ENCODE measurements at places on chromosomes 2 and 18.
A peak's percentile ranks its signal among the peaks of the same experiment; 100 is the strongest.

- DNase-seq: no peak
Measured at GRCh38 chr2:195092341-195092740, 564.7 kb upstream of the SLC39A10 start.

DNA sequence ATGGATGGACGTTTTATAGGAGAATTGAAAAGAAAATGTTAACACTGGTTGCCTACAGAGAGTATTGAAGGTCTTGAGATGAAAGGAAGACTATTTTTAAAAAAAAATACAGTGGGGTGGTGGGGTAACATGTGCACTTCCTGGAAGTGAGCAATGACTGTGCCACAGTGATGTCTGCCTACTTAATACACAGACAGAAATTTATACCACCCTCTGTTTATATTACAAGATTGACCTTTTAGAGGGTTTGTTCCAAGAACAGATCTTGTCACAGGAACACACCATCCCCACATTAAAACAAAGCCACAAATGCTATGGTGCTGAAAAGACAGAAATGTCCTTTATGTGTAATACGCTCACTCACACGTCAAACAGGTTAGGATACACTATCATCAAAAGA is 87.6 kb downstream of the THADA start:
- no peak for DNase-seq

GRCh38 chr2:168194784-168195522 is 52.4 kb downstream of the STK39 start:
- no peak for DNase-seq

- no peak for DNase-seq
Measured at GRCh38 chr2:108786008-108786353, 590 bp upstream of the CCDC138 start.

DNA sequence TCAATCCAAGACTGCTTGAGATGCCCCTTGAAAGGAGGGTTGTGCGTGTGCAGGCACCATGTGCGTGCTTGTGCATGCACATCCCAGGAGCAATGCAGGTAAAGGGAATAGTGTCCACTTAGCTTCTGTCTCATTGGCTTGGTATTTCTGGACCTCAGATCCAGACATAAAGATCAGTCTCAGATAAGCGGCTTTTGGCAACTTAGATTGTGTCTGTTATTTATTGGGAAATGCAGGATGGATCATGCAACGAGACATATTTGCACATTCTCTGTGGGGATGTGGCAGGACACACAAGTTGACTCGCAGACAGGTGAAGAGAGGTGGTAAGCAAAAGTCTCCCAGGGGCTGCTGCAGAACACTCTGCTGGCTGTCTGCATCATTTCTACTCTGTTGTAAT is 67.9 kb downstream of the SETBP1 start:
- no peak for DNase-seq

DNA sequence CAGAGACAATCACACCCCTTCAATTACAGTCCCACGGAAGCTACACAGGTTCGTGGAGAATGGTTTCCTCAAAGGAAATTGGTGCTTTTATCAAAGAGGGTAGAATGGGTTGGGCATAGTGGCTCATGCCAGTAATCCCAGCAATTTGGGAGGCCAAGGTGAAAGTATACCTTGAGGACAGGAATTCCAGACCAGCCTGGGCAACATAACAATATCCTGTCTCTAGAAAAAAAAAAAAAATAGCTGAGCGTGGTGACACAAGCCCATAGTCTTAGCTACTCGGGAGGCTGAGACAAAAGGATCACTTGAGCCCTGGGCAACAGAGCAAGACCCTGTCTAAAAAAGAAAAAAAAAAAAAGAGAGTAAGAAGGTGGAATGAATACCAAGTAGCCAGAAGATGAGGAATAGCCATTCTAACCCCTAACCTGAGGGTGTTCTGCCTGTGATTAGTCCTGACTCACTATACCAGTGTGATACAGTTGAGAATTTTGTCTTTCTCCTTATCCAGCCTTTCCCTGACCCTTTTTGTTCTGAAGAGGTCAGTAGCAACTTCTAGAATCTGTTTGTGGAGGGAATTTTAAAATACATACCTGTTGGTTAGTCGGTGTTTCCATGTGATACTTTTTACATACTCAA is 283.2 kb downstream of the MREG start:
- no peak for DNase-seq

GRCh38 chr18:46246101-46246500 is 141.9 kb downstream of the HAUS1 start:
- no peak for DNase-seq

- no peak for DNase-seq
Measured at GRCh38 chr2:236755278-236755840, 185.7 kb downstream of the ACKR3 start.

GRCh38 chr2:42819160-42819559 is 26.8 kb upstream of the HAAO start:
- DNase-seq: no peak

DNA sequence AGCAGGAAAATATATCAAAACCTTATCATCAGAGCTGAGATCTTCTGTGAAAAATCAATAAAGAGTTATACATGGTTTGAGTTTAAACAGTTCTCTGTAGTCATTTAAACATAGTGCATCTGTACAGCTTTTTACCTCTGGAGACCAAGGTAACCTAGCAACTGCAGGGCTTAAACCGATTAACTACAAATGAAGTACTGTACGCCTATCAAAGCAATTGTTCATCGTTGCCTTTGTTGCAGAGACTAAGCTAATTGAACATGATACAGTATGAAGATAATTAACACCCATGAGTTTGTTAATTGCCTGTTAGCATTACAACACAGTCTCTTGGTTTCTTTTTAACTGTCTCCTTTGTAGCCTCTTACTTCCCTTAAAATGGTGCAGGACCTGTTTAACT is 147.9 kb downstream of the LNPK start:
- DNase-seq: no peak

GRCh38 chr2:54429054-54429453 is 27.1 kb upstream of the SPTBN1 start:
- no peak for DNase-seq

DNA sequence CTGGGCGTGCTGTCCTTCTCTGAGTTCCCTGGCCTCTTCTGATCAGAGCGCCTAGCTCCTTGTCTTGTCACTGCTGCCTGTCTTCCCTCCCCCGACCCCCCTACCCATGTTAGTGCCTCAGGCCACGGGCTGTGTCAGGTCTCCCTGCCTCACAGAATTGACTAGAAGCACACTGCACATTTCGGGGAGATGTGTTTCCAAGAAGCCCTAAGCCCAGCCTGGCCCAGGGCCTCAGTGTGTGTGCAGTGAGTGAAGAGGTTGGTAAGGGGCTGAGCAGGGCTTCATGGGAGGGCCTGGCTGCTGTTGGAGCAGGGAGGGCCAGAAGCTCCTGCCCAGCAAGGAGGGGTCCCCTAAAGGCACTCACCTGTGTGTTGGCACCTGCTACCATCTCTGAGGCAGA is 13.1 kb downstream of the KCNF1 start:
- no peak for DNase-seq

DNA sequence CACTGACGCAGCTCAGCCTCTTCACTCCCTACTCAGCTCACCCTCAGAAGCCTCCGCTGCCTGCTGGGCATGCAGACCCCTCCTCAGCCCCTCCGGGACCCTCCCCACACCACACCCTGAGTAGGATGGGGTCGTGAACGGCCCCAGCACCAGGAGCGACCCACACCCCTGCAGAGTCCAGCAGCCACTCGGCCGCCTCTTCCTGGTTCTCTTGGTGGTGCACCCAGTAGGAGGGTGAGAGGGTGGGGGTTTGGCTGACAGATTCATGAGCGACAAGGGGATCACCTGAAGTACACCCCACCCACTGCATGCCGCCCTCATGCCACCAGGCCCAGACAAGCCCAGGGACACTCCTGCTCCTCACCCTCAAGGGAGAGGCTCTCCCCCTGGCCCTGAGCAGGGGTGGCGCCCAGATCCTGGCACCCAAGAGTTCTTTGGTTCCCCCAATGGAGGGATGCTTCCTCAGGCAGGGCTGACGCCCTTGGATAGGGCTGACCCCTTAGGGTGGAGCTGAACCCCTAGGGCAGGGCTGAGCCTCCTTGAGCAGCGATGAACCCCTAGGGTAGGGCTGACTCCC is 76.6 kb upstream of the GPC1 start:
- no peak for DNase-seq

DNA sequence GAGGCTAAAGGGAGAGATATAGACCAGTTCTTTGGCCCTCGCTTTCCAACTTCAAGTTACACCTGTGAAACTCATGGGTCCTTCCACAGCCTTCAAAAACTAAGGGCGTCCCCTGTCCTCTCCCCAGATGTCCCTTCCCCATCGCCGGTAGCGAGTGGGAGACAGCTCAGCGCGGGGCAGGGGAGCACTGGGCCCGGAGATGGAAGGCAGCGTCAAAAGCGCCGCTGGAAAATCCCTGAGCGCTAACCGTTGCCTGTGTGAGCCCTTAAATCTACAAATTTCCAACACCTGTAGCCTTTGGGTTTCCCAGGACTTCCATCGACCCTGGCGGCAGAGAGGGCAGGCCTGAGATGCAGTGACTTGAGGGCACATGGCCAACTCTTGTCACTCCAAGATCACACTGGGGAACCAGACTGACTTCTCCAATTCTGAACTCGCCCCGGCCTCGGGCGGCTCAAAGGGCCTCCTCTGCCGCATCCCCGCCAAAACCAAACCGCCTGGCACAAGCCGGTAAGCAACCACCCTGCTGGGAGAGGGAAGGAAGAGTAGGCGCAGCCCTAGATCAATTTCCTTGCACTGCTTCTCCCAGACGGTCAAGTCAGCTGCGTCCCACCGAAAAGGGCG is 879 bp upstream of the EPAS1 start:
- DNase-seq: no peak

DNA sequence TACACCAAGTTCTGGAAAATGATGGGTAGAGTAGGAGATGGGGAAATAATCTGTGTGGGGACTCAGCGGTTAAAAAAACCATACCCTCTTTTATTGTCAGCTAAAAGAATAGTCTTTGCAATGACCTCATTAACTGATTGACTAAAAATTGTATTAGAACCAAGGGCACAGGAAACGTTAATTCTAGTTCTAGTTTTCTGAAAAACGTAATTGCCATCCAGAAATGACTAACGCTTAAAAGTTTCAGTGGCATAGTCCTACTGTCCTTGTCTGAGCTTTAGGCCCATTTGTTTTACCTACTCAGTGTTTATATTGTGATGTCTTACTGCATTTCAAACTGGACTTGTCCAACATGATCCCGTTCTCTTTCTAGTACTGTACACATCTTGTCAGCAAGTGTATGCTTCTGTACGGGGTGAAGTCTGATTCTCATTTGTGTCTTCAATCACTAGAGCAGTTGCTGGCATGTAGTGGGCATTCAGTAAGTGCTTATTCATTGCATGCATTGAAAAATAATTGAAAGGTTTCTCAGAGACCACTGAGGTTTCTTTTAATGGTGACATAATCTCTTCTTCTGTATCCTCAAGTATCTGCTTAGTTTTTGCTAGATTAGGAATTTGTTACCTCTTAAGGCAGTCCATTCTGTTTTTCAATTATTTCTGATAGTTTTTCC is 81.5 kb downstream of the ZNF407 start:
- no peak for DNase-seq

DNA sequence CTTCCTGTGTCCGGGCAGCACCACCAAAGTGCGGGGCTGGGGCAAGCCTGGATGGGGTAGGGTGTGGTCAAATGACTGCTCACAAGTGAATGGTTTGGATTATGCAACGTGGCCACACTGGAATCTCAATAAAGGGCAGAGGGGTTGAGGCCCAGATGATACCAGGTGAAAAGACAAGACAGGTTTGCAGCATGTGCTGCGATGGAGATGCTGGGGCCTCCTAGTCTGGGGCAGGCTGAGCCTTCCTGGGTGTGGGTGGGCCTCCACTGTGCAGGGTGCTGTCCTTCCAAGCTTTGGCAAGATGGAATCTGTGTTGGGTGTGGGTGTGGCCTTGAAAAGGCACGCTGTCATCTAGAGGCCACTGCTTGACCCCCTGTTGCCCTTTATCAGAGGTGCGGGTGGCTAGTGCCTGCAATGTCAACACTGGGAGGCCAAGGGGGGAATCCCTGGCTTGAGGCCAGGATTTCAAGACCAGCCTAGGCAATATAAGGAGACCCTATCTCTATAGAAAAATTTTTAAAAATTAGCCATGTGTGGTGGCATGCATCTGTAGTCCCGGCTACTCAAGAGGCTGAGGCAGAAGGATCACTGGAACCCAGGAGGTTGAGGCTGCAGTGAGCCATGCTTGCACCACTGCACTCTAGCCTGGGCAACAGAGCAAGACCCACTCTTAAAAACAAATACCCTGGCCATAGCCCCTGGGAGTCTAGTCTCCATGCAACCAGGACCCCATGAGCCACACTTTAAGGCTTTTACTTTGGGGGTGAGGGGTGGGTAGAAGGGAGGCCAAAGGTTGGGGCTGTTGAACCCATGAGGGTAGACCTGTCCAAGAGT is 13.8 kb downstream of the RRM2 start:
- no peak for DNase-seq

DNA sequence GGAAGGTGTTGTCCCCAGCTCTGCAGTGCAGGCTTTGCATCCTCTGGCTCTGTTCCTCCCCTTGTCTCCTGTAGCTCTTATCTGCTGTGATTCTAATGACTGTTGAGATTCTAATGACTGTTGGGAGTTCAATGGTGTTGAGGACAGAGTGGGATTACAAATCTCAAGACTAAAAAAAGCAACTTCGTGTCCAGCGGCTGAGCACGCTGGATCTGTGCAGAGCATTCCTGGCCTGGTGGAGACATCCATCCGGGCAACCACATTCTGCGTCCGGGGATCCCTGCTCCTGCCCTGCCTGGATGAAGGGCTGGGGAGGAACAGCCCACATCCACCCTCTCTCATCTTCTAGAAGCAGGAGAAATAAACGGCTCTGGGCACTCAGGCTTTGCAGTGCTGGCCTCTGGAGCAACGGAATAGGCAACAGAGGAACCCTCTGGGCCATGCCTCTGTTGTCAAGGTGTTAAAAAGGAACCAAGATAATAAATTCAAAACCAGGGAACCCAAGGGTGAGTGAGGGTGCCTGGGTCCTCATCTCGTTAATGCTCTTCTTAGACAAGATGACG is 106.7 kb upstream of the ASB18 start:
- no peak for DNase-seq

DNA sequence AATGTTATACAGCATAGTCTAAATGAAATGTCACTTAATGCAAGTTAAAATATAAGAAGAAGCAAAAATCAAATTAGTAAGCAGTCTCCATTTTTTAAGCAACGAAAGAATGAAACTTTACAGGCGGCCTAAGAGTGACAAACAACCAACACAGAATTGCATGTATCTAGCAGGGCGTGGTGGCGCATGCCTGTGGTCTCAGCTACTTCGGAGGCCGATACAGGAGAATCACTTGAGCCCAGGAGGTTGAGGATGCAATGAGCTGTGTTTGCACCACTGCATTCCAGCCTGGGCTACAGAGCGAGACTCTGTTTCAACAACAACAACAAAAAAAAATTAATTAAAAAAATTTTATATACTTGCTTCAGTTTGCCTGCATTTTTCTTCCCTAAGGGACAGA is 16.6 kb downstream of the RBMS1 start:
- DNase-seq: no peak

- DNase-seq: peak; percentile 51
Measured at GRCh38 chr2:135052042-135052876, at the start of gene RAB3GAP1. RAB3GAP1 (plus strand) TSS chr2:135052292; CDS start chr2:135052308, 16 bp downstream.

DNA sequence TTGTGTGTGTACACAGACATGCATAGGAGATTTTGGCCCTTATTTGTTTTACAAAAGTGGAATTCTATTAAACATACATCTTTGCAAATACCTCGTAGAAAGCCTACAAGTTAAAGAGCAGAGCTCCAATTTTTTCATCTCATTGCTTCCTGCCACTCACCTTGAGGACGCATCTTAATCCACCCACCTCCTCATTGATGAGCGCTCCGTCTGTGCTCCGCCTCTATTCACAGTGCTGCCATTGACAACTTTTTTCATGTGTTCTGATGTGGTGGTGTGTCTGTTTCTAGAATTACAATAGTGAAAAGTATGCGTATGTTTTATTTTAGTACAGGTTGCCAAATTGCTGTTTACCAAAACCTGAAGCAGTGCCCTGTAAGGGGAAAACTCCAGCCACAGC is 36.3 kb downstream of the NEURL3 start:
- DNase-seq: no peak
